IPS DF 6.9 (cell line): ENCODE measurements at places on chromosomes 2 and 18.

DNA sequence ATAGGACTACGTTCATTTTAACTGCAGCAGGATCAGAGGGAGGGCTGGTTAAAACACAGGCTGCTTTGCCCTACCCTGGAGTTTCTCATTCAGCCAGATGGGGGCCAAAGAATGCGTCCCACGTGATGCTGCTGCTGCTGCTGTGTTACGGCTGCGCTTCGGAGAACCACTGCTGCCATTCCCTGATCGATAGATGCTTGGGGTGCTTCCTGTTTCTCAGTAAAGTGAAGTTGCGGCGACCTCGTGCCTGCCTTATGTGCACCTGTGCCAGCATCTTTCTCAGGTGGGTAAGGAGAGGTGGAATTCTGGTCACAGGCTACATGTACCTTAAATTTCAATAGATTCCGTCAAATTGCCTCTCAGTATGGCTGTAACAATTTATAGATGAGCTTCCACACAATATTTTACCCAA is 24.7 kb upstream of the TOGARAM2 start:
- H3K27me3 ChIP-seq = no peaks in the 10 kb centered on the region
- no peak overlapping the region for H3K4me3 ChIP-seq
- no peak overlapping the region for H3K27ac ChIP-seq
- H3K36me3 ChIP-seq = no peaks in the 10 kb centered on the region
- peaks cover 2% of the 10 kb centered on the region for H3K4me1 ChIP-seq
- DNase-seq = peak; percentile 39

DNA sequence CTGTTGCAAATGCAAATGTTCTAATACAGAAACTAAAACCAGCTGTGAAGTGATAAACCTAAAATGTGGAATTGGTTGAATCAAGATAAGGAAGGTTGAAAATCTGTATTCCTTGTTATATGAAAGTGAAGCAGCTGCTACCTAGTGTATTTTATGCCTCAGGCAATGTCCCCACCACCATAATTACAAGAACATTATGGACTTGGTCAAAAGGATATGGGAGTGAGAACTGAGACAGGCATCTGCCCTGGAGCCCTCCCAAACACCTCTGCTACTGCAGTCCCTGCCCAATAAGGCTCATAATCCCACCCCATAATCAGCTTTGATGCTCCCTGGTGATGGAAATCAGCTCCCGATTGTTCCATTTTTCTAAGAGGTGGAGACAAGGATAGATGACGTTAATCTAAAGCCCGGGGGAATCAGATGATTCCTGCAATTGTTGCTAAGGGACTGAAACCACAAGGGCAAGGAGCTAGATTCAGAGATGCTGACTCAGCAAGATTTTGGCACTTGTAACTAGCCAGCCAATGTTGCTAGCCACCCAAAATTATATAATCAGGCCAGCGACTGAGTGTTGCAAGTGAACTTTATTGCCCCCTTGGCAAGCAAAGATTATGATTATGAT is 69.5 kb downstream of the EVA1A start:
- no peak overlapping the region for H3K4me3 ChIP-seq
- no peaks in the 10 kb centered on the region for H3K27me3 ChIP-seq
- H3K27ac ChIP-seq = no peak overlapping the region
- H3K4me1 ChIP-seq = no peaks in the 10 kb centered on the region

GRCh38 chr18:78793313-78794070 is 186.1 kb upstream of the SALL3 start:
- H3K4me1 ChIP-seq = no peaks in the 10 kb centered on the region
- DNase-seq = no peak
- no peak overlapping the region for H3K27ac ChIP-seq

GRCh38 chr2:119156105-119156890 is 2.3 kb downstream of the C1QL2 start:
- peaks cover 27% of the 10 kb centered on the region for H3K27me3 ChIP-seq
- no peak overlapping the region for H3K27ac ChIP-seq
- DNase-seq = no peak
- H3K36me3 ChIP-seq = no peaks in the 10 kb centered on the region
- H3K4me1 ChIP-seq = peaks cover 6% of the 10 kb centered on the region

GRCh38 chr18:26121476-26121875 is 12.2 kb upstream of the PSMA8 start:
- no peaks in the 10 kb centered on the region for H3K4me1 ChIP-seq
- no peak overlapping the region for H3K27ac ChIP-seq
- no peak for DNase-seq
- no peak overlapping the region for H3K4me3 ChIP-seq

GRCh38 chr2:186518945-186519344 is 32.9 kb downstream of the ZC3H15 start:
- no peak overlapping the region for H3K4me3 ChIP-seq
- H3K27me3 ChIP-seq = no peaks in the 10 kb centered on the region
- H3K36me3 ChIP-seq = peaks cover 2% of the 10 kb centered on the region; the same call in 1 of the 2 replicates
- no peak for DNase-seq
